ENCODE measurements at places on chromosomes 7 and 10.

- no peak for DNase-seq
Measured at GRCh38 chr7:159007364-159007995, 137.2 kb downstream of the VIPR2 start.

DNA sequence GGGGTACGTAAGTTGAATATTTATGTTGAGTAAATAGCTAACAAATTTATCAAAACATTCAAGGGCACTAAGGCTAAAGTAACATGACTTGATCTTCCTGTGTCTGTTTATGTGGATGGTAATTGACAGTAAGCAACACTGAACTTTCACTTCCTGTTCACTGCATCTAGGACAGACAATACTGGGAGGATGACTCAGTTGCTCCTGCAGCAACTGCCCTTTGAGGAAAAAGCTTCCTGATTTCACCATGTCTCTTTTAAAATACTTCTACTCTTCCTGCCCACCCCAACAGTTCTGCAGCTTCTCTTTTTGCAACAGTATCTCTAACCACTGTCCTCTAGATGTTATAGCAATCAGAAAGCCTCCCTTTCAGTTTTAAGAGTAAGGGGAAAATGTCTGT is 76.6 kb upstream of the HGF start:
- DNase-seq = no peak

- no peak for DNase-seq
Measured at GRCh38 chr7:5266191-5267028, 16.3 kb upstream of the SLC29A4 start.

GRCh38 chr10:114777415-114777814 is 44.2 kb upstream of the FHIP2A start:
- no peak for DNase-seq

- no peak for DNase-seq
Measured at GRCh38 chr7:34184466-34184865, 279.1 kb downstream of the BMPER start.

GRCh38 chr10:131982185-131982756 is 548 bp upstream of the BNIP3 start:
- no peak for DNase-seq

- DNase-seq = no peak
Measured at GRCh38 chr10:79328737-79329504, 18.3 kb upstream of the PPIF start.

- no peak for DNase-seq
Measured at GRCh38 chr10:120710076-120710475, 141.1 kb upstream of the WDR11 start.

DNA sequence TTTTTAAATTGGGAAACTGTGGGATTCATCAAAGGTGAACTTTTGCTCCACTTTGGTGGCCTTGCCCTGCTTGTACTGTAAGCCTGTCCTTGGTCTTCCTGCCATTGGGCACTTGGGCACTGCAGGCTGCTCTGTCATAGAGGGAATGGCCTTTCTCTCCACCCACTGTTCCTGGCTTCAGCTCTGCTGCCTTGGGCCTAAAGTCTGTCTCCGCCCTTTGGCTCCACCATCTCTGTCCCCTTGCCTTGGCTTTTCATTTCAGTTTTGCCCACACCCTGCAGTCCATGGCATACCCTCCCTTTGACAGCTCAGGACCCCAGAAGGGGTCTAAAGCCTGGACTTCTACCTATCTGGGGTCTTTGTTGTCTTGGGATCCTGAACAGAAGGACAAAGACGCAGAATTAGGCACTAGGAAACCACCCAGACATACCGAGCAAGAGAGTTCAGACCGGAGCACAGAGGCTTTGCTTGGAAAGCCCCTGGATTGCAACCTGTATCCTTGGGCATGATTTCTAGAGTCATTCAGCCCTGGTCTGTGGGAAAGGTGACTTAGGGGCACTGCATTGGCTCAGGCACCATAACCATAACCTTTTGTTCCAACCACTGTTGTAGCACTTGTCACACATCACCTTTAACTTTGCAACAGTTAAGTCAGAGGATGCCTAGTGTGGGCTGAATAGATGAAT is 5.2 kb upstream of the ARHGAP22 start:
- peak; percentile 27 for DNase-seq

- DNase-seq = no peak
Measured at GRCh38 chr10:86390337-86391120, 23.9 kb upstream of the GRID1 start.

DNA sequence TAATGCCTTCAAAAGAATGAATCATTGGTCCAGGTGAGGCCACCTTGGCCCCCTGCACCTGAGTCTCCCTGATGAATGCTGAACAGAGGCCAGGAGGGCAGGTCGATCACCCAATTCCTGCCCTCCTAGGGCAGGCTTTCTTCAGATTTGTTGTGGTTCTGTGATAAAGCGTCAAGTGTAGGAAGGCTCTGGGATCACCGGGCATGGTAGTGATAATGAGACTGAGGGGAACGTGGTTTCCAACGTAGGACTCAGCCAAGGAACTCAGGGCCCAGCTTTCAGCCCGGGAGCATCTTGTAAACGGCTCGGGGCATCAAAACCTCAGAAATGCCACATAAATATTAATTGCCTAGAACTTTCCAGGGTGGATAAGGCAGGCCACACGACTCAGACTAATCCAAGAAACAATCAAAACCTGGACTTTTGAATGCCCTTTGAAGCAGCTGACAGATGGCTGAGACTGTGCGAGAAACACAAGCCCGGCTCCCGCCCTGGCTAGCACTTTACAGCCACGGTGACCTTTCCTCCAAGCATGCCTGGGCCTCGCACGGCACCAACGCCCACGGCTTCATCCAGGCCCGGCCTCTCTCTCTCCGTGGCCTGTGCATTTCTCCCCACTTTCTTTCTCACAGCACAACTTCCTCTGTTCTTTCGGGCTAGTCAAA is 239.3 kb upstream of the GRB10 start:
- DNase-seq = peak; percentile 21

- DNase-seq = no peak
Measured at GRCh38 chr7:115217373-115217772, 295.5 kb downstream of the MDFIC start.

GRCh38 chr7:117272017-117272759 is 50.7 kb downstream of the WNT2 start:
- no peak for DNase-seq

DNA sequence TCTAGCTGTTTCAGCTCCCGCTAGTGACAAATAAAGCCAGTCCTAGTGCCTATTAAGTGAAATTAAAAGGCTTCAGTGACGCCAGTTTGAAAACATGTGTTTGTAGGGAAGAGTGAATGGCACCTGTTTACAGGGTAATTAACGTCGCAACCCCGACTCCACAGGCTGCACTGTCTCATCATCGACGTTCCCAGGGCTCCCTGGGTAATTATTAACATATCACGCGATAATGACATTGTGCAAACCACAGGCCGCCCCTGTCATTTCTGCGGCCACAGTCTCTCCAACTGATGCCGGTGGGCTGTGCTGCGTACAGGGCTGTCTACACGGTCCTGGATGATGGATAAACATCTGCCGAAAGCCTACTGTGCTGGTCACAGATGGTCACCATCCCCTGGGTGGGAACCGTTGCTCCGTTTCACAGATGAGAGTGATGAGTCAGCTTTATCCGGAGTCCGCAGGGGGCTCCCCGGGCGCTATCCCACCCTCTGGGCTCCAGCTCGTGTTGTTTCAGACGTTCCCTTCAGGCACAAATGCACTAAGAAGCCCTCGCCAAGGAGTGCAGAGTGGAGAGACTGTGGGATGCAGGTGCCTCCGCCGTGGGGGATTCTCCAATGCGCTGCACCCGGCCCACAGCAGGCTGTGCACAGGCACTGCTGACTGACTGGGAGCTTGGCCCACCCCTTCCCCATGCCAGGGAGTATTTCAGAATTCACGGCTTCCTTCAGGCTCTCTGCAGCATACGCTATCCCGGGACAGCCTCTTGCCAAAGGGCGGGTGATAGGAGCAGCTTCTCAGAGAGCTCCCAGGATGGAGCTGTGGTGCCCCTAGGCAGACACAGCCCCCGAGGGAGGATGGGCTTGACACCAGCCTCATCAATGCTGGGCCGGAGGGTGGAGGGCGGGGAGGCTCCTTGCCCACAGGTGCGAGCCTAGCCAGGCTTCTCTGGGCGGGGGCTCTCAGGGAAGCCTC is 491.8 kb upstream of the FOXK1 start:
- no peak for DNase-seq

GRCh38 chr7:683526-684205 is 42.8 kb upstream of the DNAAF5 start:
- no peak for DNase-seq

DNA sequence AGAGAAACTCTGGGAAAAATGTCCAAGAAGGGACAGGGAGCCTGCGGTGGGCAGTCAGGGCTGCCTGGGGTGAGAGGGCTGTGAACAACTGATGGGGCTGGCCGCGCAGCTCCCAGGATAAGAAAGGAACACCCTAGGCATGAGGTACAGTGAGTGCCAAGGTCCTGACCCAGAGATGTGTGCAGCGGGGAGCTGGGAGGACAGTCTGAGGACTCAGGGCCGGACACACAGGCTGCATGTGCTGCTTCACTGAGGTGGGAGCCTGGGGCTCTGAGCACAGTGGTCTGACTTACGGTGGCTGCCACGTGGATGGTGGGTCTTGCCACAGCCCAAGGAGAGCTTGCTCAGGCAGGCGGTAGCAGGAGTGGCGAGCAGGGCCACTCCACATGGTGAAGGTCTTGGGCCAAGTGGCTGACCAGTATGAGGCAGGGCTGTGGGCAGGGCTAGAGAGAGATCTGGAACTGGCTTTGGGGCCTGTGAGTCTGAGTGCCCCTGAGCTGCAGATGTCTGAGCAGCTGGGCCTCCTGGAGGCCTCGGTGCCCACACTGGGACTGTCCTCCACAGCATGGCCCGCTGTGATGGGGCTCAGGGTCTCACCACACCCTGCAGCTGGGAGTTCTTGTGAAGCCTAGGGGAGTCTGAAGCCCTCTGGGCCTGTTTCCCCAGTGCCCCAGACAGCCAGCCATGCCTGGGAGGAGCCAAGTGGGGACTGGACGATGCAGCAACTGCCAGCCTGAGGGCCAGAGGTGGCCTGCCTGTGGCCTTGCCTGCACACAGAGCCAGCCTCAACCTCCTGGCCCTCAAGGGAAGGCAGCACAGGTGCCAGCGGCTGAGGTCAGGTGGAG is 60.3 kb downstream of the RASGEF1A start:
- DNase-seq = peak; percentile 42

DNA sequence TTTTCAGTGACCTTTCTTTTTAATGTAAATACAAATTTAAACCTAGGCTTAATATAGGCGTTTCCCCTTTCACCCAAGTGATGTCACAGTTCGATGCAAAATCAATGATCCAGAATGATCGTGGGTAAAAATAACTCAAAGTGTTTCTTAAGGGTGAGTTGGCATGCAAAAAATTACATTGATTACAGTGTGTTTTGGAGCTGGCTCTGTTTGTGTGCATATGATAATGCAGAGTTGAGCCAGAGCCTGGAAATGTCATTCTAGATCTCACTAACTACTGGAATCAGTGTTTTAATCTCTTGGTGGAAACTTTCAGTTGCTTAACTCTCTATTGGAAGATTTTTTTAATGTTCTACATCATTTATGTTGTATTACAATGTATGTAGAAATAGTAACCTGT is 72.5 kb upstream of the MXI1 start:
- no peak for DNase-seq

DNA sequence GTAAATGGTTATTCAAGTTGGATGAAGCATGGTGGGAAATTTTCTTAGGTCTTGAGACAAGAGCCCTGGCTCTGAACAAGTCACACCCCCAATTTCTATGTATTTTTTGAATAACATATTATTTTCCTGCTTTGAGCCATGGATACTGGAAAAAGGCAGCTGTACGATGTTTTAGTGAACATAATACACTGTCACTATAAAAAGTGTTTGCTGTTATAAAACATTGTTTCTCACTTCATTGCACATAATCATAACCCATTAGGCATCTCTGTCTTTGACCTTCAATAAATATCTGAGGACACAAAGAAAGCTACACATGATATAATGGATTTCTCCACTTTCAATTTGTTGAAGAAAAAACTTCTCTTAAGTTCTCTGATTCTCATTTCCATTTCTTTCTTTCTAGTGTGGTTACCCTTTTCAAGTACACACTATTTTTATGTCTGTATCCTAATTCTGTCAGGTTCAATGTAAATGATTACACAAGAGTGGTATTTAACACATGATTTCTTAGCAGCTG is 283.9 kb upstream of the SP8 start:
- DNase-seq = no peak

DNA sequence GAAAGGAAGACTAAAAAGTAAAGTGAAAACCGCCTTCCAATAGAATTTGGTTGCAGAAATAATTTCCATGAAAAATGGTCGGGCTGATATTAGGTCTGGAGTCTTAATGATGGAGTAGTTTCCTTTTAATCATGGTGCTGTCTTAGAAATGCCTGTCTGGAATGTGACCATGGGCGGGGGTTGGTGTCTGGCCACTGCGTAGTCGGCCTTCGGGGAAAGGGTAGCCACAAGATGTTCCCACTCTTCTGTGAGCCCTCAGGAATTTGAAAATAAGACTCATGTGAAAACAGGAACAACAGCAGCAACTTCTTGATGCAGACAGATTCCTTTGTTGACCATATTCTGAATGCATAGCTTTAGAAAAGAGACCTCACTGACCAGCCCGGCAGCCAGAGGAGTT is 176.8 kb downstream of the KIAA1217 start:
- DNase-seq = no peak

DNA sequence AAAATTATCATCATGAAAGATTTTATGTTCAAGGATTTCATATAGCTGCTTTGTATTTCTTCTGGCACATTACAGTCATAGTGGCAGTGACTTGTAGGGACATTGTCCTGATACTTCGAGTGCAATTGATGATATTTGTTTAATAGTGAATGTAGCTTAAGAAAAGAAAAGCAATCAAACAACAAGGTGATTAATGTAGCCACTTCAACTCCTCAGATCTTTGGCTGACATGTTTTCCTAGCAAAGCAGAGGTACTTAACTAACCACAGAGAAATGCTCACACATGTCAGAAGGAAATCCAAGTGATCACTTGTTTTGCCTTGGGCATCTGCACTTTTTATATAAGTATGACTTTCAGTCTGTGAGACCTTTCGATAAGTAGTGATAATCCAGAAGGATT is 470.3 kb downstream of the AUTS2 start:
- DNase-seq = no peak

All from ecto neural progenitor cell (in vitro differentiated cells).